ENCODE measurements at places on chromosomes 6 and 20.

GRCh38 chr6:48486876-48487275 is 375.9 kb upstream of the PTCHD4 start:
- H3K27ac ChIP-seq: no peak overlapping the region
- no peaks in the 10 kb centered on the region for H3K36me3 ChIP-seq
- no peaks in the 10 kb centered on the region for H3K27me3 ChIP-seq
- H3K4me3 ChIP-seq: no peak overlapping the region
- DNase-seq: no peak
- H3K4me1 ChIP-seq: no peaks in the 10 kb centered on the region

DNA sequence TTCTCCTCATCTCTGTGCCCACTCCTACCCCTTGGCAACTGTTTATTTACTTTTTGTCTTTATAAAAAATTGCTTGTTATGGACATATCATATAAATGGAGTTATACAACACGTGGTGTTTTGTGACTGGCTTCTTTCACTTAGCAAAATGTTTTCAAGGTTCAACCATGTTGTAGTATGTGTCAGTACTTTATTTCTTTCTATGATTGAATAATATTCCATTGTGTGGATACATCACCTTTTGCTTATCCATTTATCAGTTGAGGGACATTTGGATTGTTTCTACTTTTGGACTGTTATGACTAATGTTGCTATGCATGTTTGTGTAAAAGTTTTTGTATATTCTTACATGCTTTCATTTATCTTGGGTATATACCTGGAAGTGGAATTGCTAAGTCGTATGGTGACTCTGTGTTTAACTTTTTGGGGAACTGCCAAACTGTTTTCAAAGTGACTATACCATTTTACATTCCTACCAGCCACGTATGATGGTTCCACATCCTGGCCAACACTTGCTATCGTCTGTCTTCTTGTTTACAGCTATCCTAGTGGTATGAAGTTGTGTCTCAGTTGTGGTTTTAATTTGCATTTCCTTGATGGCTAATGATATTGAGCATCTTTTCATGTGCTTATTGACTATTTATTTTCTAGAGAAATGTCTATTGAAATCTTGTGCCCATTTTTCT is 84.4 kb downstream of the SLX4IP start:
- H3K4me1 ChIP-seq: peaks cover 23% of the 10 kb centered on the region
- no peak for DNase-seq
- no peak overlapping the region for H3K4me3 ChIP-seq
- no peaks in the 10 kb centered on the region for H3K36me3 ChIP-seq
- H3K27ac ChIP-seq: no peak overlapping the region
- H3K27me3 ChIP-seq: no peaks in the 10 kb centered on the region

DNA sequence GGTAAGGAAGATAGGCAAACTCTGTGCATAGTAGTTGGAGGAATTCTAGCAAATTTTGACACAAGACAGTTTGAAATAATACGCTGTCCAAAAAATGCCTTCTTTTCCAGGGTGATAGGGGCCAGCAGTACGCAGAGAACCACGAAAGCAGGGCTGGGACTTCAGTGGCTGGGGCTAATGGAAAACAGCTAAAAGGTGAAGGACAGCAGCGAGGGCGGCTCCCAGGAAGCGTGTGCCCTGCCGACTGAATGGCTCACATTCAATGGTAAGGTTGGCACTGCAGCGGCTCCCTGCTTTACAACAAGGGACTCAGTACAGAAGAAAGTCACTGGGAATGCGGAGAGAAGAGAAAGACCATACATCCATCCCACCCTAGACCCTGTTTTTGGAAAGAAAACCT is 131.1 kb downstream of the MYLK4 start:
- H3K36me3 ChIP-seq: no peaks in the 10 kb centered on the region
- H3K27ac ChIP-seq: no peak overlapping the region
- H3K4me3 ChIP-seq: no peak overlapping the region
- DNase-seq: no peak
- peaks cover 11% of the 10 kb centered on the region for H3K4me1 ChIP-seq

- peaks cover 49% of the 10 kb centered on the region for H3K36me3 ChIP-seq
- DNase-seq: no peak
- H3K4me1 ChIP-seq: peaks cover 8% of the 10 kb centered on the region
- H3K27me3 ChIP-seq: no peaks in the 10 kb centered on the region
These were observed 5.6 kb downstream of the EEF1A1 start for GRCh38 chr6:73515204-73515655.

DNA sequence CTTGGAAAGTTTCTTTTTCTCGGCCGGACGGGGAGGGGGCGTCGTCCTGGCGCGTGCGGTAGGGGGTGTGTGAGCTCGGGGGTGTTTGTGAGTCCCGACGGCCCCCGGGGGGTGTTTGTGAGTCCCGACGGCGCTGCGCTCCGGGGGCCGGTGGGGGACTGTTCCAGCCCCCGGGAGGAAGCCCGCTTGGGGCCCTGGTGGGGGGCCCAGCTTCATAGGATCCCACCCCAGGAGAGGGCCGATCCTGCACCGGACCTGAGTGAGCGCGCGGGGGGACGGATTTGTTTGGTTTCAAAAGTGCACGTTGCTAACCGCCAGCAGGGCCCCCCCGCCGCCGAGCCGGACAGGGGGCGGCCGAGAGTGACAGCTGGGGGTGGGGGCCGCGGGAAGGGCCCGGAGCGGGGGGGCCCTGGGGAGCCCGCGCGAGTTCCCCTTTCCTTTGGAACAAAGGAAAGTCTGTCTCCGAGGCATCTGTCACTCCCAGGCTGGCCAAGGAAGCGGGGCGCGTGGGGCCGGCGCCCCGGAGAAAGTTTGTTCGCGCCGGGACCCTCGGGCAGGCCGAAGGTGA is 485 bp downstream of the TGIF2 start:
- DNase-seq: peak; percentile 71
- peak overlapping the region; percentile 95 for H3K27ac ChIP-seq
- peaks cover 28% of the 10 kb centered on the region for H3K4me1 ChIP-seq

- peaks cover 17% of the 10 kb centered on the region for H3K4me1 ChIP-seq
- peak; percentile 88 for DNase-seq
- no peak overlapping the region for H3K4me3 ChIP-seq
- no peaks in the 10 kb centered on the region for H3K36me3 ChIP-seq
These were observed 39.8 kb upstream of the AKAP12 start for GRCh38 chr6:151199991-151200390.

DNA sequence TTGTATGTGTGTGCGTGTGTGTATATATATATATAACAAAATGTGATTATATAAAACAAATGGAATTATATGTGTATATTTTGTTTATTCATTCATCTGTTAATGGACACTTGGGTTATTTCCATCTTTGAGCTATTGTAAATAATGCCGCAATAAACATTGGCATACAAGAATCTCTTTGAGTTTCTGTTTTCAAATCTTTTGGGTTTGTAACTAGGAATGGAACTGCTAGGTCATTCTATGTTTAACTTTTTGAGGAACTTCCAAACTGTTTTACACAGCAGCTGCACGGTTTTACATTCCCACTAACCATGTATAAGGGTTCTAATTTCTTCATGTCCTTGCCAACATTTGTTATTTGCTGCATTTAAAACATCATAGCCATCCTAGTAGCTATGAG is 39.9 kb upstream of the TGM2 start:
- H3K27me3 ChIP-seq: no peaks in the 10 kb centered on the region

GRCh38 chr20:9059931-9060330 is 9.0 kb upstream of the PLCB4 start:
- no peaks in the 10 kb centered on the region for H3K36me3 ChIP-seq
- H3K4me3 ChIP-seq: no peak overlapping the region
- no peak for DNase-seq
- H3K27me3 ChIP-seq: no peaks in the 10 kb centered on the region
- H3K27ac ChIP-seq: no peak overlapping the region

DNA sequence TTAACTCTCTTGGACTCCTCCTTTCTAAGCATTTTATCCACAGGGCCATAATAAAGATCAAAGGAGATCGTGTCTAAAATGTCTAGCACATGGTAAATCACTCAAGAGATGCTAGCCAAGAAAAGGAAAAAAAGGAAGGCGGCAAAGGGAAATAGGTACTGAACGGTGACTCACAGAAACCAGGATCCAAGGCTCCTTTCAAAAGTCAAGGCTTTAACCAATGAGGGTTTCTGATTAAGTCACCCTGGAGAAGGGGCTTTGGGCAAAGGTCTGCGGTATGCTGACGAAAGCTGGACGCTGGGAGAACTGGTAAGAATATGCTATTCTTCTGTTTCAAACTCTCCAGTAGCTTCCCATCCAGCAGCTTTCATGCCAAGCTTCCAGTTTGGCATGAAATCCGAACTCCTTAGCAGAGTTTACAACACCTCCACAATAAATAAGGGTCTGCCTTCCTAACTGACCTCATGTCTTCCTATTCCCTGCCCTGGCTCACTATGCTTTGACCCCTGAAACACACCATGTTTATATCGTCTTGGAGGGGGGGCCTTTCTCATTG is 1.0 kb downstream of the TOMM34 start:
- no peak overlapping the region for H3K27ac ChIP-seq
- peaks cover 9% of the 10 kb centered on the region for H3K4me1 ChIP-seq

GRCh38 chr6:145749632-145750031 is 14.3 kb upstream of the EPM2A start:
- no peaks in the 10 kb centered on the region for H3K4me1 ChIP-seq
- no peak overlapping the region for H3K27ac ChIP-seq
- no peak overlapping the region for H3K4me3 ChIP-seq

DNA sequence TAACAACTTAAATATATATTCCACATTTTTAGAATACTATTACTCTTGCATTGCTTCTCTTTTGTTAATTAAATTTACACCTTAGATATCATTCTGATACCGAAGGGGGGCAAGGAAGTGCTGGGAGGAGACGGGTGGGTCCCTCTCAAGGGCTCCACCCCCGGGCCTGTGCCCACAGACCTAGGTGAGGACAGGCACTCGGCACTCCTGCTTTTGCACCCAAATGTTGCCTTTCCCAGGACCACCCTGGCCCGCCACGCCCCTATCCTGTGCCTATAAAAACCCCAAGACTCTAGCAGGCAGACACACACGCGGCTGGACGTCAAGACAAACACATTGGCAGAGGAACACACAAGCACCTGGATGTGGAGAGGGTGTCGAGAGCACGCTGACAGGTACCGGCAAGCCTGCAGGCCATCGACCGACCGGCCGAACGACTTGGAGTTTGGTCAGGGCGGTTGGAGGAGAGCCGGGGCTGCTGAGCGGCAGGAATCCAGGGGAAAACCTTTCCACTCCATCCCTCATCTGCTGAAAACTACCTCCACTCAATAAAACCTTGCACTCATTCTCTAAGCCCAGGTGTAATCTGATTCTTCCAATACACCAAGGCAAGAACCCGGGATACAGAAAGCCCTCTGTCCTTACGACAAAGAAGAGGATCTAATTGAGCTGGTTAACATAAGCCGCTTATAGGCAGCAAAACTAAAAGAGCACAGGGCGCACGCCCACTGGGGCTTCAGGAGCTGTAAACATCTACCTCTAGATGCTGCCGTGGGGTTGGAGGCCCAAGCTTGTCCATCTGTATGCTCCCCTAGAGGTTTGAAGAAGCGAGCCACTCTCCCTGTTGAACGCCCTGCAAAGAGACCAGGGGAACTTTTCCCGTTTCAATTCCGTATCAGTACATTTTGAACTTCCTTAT is 197.4 kb upstream of the PRSS16 start:
- H3K36me3 ChIP-seq: no peaks in the 10 kb centered on the region
- DNase-seq: no peak

GRCh38 chr6:2103765-2104523 is 141.5 kb downstream of the GMDS start:
- H3K27ac ChIP-seq: no peak overlapping the region
- H3K27me3 ChIP-seq: no peaks in the 10 kb centered on the region
- no peaks in the 10 kb centered on the region for H3K36me3 ChIP-seq
- no peaks in the 10 kb centered on the region for H3K4me1 ChIP-seq

DNA sequence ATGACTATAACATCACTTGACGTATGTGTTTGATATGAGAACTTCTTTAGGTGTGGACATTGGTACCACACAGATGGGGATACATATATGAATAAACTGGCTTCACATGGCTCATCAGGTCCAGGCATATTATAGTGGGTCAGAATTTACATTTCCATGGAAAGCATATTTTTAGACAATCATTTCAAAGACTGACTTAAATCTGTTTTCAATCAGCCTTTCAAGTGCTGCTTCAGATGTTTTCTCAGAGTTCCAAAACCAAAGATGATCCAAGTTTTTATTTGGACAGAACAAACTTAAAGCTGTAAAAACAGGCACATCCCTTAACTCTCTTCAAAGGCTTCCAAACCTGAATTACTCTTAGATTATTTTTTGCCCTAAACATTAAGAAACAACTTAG is 88.1 kb downstream of the PRSS35 start:
- peak; percentile 85 for DNase-seq
- no peaks in the 10 kb centered on the region for H3K27me3 ChIP-seq
- H3K27ac ChIP-seq: no peak overlapping the region
- H3K36me3 ChIP-seq: no peaks in the 10 kb centered on the region

DNA sequence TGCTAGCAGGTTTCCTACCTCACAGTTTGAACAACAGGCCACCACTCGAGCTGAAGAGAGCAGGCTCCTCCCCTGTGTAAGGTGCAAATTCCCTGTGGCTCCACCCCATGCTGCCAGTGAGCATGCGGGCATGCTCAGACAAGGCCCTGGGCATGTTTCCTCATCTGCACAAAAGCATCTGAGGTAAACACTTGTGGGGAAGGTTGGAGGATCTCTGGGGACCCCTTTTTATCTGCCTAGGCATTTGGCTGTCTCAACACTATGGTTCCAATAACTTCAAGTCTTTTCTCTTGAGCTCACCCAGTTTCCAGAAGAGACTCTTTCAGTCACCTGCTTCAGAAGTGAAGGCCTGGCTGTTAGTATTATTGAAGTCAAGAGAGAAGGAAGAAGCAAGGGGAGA is 9.4 kb downstream of the C6orf58 start:
- DNase-seq: no peak
- H3K27me3 ChIP-seq: no peaks in the 10 kb centered on the region
- no peak overlapping the region for H3K4me3 ChIP-seq
- no peak overlapping the region for H3K27ac ChIP-seq

GRCh38 chr20:51759769-51760510 is 8.2 kb downstream of the ATP9A start:
- no peaks in the 10 kb centered on the region for H3K27me3 ChIP-seq
- H3K4me3 ChIP-seq: no peak overlapping the region
- DNase-seq: no peak
- no peaks in the 10 kb centered on the region for H3K36me3 ChIP-seq
- no peak overlapping the region for H3K27ac ChIP-seq
- no peaks in the 10 kb centered on the region for H3K4me1 ChIP-seq

GRCh38 chr20:48921883-48922820 is 641 bp downstream of the ARFGEF2 start:
- no peak for DNase-seq
- H3K4me3 ChIP-seq: peak overlapping the region; percentile 84
- no peaks in the 10 kb centered on the region for H3K27me3 ChIP-seq
- H3K36me3 ChIP-seq: no peaks in the 10 kb centered on the region

GRCh38 chr6:15561447-15562199 is 101.2 kb downstream of the DTNBP1 start:
- DNase-seq: peak; percentile 81
- H3K27ac ChIP-seq: no peak overlapping the region
- H3K36me3 ChIP-seq: no peaks in the 10 kb centered on the region
- no peaks in the 10 kb centered on the region for H3K27me3 ChIP-seq

- no peaks in the 10 kb centered on the region for H3K27me3 ChIP-seq
- peaks cover 19% of the 10 kb centered on the region for H3K4me1 ChIP-seq
- H3K4me3 ChIP-seq: peak overlapping the region; percentile 64
- peaks cover 29% of the 10 kb centered on the region for H3K36me3 ChIP-seq
- H3K27ac ChIP-seq: peak overlapping the region; percentile 86
These were observed 963 bp downstream of the DDRGK1 start for GRCh38 chr20:3203315-3204123.

- peaks cover 38% of the 10 kb centered on the region for H3K4me1 ChIP-seq
- H3K4me3 ChIP-seq: no peak overlapping the region
- peaks cover 55% of the 10 kb centered on the region for H3K36me3 ChIP-seq
- no peaks in the 10 kb centered on the region for H3K27me3 ChIP-seq
- peak; percentile 17 for DNase-seq
- H3K27ac ChIP-seq: no peak overlapping the region
These were observed 1.5 kb downstream of the AGER start for GRCh38 chr6:32182555-32182981.
